Pons (tissue), 1 donor: ENCODE measurements at places on chromosomes 11 and 22.

GRCh38 chr11:46533396-46534100 lies 60.3 kb downstream of the AMBRA1 start:
- DNase-seq, result no peak

GRCh38 chr11:91823252-91823830 lies 401.3 kb upstream of the FAT3 start:
- DNase-seq, result no peak

- no peak for DNase-seq
Measured at GRCh38 chr11:119484741-119485605, 62.0 kb upstream of the THY1 start.

GRCh38 chr22:24096758-24097115 lies 84.5 kb upstream of the SUSD2 start:
- DNase-seq, result no peak

- DNase-seq, result no peak
Measured at GRCh38 chr11:66289548-66290329, 796 bp upstream of the YIF1A start.

DNA sequence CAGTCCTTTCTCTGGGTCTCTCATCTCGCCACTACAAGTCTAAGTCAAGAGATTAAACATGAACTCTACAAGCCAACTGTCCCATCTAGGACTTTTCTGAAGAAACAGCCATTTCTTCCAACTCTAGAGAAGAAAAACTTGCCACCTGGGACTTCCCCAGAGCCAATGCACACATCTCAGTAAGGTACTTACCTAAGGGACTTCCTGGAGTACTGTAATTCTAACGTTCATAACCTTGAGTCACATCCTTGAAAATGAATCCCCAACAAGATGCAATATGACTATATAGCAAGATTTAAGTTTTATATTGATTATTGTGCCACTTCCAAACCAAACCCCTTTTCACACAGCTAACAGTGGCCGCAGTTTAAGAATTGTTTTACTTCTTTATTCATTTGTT lies 11.9 kb upstream of the ISX start:
- no peak for DNase-seq

DNA sequence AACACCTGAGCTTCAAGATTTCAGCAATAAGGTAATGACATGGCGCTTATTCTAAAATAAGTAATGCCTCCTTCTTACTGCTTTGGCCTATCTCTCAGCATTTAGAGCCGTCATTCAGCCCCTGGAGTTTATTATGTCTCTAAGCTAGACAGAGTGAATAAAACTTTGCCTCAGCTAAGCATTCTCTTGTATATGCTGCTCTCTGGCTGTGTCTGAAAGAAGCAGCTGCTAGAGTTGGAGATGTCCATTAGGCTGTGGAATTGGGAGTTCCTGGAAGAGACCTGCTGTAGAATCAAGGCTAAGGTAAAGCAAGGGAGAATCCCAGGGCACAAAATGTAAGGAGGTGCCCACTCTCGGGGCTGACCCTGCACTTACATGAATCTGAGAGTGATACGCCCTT lies 35.5 kb upstream of the TTC12 start:
- DNase-seq, result peak; percentile 66

DNA sequence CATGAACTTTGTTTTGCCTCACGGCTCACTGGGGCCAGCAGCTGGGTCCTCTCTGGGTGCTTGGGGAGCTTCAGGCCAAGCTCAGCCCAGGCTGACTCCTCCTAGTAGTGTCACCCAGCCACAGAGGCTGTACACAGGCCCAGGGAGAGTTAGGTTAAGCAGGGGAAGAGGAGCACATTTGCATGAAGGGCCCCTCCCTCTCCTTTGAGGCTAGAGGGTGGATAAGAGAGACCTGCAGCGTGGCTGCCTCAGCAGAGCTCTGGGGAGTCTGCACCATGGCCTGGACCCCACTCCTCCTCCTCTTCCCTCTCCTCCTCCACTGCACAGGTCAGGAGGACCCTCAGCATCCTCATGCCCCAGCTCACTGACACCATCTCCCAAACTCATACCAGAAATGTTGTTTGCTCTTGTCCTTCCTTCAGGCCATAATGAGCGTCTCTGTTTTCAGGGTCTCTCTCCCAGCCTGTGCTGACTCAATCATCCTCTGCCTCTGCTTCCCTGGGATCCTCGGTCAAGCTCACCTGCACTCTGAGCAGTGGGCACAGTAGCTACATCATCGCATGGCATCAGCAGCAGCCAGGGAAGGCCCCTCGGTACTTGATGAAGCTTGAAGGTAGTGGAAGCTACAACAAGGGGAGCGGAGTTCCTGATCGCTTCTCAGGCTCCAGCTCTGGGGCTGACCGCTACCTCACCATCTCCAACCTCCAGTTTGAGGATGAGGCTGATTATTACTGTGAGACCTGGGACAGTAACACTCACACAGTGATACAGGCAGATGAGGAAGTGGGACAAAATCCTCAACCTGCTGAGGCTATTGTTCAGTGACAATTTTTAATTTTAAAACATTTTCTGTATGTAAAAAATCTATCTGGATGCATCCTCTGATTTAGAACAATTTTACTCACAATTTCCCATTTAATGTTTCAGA lies 82.4 kb upstream of the VPREB1 start:
- no peak for DNase-seq

GRCh38 chr11:61686066-61686465 lies 5.9 kb downstream of the DAGLA start:
- no peak for DNase-seq
